ENCODE measurements at places on chromosomes 2 and 18. TPM values are rescaled to one million over a fixed set of nuclear protein-coding genes. Genes with fewer than 3 reads are reported as not detected.

POTEE gene
- total RNA-seq: 6.5 TPM

TTL gene
- total RNA-seq: 53.2 TPM

UGT1A8 gene
- not detected for total RNA-seq

CNOT11 gene
- 38.0 TPM for total RNA-seq

CASP10 gene
- total RNA-seq: 1.4 TPM

PRKAG3 gene
- total RNA-seq: not detected

CYTIP gene
- 0.54 TPM for total RNA-seq

CLEC4F gene
- total RNA-seq: not detected

DNA sequence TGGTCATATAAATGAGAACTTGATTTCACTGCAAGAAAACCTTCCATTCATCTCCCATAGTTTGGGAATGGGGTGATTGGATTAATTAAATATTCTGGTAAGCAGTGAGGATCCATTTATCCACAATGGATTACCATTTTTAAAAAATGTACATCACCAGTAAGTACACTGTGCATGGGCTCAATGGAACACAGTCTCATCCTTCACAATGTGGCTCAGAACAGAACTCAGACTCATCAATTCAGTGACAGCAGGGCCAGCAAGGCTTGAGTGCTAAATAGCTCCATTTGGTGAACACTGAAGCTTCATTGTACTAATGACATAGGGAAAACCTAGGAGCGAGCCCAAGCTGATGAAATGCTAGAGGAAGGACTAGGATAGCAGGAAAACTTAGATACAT is 223.8 kb downstream of the CMPK2 start:
- no peak for DNase-seq

DNA sequence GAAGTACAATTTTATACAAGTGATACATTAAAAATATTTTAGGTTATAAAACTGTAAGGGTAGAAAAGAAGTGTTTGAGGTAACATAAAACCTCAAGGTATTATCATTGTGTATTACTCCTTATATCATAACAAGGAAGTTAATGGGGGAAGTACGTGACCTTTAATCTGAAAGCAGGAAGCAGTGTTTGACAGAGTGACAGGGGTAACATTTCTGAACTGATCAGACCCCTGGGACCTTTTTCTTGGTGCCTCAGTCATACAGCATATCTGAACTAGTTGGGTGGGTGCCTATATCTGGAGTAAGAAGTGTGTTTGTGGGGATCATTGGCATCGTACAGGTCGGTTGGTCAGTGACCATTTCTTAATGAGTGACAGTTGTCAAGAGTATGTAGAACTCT is 43.0 kb downstream of the MALT1 start:
- no peak for DNase-seq

GRCh38 chr18:63109802-63110201 is 209.8 kb downstream of the BCL2 start:
- no peak for DNase-seq

DNA sequence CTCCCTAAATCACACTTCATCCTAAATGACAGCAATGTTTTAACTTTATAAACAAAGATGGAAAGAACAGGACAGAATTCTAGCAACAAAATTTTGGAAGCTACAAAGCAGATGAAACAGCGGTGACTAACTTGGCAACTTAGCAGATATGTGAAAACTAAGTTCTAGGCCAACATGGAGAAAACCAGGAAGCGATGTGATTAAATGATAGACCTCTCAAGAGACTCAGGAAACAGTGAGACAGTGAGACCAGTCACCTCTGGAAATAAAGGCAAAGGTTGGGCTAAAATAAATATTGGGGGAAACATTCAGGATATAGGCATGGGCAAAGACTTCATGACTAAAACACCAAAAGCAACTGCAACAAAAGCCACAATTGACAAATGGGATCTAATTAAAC is 24.4 kb upstream of the ZBTB7C start:
- DNase-seq: no peak

GRCh38 chr18:23585007-23585871 is 1.1 kb downstream of the NPC1 start:
- peak; percentile 28 for DNase-seq

DNA sequence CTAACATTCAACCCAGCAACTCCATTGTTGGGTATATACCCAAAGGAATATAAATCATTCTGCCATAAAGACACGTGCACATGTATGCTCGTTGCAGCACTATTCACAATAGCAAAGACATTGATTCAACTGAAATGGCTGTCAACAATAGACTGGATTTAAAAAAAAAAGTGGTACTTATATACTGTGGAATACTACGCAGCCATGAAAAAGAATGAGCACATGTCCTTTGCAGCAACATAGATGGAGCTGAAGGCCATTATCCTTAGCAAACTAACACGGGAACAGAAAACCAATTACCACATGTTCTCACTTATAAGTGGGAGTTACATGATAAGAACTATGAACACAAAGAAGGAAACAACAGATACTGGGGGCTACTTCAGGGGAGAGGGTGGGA is 74.0 kb upstream of the FMNL2 start:
- DNase-seq: no peak

DNA sequence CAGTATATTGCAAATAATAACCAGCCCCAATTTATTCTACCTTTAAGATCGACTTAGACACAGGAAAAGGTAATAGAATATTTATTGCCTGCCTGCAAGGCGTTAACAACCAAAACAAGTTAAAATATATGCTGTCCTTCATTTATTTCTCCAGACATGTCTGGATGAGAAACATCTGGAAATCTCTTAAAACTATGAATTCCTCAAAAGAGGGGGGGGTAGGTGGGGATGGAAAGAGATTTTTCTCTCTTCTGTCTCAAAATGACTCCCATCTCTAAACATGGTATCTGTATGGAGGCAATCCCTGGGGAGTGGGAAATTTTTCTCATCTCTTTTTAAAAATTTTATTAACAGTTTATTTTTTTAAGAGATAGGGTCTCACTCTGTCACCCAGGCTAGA is 113.0 kb downstream of the CDH2 start:
- DNase-seq: no peak

GRCh38 chr2:27211241-27211942 is 449 bp upstream of the ATRAID start:
- no peak for DNase-seq

DNA sequence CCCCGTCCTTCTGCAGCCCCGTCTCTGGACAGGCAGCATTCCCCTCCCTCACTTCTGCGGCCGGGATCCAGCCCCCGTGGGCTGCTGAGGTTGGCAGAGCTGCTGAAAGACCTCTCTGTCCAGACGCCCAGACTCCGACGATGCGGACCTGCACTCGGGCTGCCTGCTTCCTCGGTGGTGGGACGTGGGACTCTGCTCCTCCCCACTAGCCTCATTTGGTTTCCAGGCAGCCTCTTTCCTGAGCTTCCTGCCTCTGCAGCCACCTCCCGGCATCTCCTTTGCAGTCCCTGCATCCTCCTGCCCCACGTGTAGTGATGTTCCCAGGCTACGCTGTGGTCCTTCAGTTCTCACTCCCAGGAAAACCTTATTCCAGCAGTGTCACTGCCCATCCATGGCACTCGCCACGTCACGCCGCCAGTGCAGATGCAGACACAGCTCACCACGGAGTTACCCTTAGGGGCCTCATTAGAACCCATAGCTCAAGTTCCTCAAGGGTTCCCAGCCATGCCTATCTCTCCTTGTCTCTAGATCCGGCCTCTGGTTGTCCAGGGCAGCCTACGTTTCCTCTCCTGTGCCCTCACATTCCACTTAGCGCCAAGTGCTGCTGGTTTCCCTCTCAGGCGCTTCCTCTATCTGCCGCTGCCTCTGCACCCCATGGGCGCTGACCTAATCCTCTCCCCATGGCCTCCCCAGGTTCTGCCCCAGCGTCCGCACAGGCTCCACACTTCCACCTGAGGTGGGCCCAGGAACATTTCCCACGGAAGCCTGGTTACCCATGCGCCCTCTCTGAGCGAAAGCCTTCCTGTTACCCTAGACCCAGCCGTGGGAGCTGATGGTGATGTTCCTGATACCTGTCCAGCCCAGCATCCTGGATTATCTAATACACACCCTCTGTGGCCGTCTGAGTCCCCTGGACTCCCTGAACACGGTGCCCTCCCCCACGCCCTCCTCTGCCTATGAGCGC is 318.3 kb upstream of the MYT1L start:
- DNase-seq: no peak

DNA sequence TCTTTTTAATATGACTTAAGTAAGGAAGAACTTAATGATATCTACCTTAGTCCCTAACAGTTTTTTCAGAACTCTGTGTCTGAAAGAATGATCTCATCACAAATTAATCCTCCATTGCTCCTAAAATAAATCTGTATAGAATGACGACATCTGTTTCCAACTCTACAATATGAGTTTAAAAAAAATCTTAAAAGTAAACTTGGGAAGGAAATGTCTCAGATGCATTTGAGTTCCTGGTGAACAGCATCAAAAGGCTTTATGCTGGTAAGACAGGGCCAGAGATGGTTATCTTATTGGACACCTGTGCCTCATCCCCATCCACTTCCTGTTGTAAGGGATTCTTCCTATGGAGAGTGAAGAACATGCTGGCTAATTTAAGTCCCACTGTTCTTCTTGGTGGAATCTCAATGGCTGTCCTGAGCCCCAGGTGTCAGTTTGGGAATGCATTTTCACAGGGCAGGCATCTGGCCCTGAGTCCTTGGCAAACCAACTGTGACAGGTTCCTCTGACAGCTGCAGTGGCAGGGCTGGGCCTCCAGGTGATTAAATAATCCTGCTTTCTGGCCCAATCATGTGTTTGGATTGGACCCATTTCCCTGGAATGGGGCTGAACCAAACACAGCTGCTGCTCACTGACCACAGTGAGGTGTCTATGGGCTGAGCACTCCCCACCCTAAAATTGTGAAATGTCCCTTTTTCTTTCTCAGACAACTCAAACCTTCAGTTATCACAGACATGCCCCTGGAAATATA is 12.9 kb upstream of the NCKAP5 start:
- no peak for DNase-seq

GRCh38 chr2:61109291-61109690 is 43.6 kb downstream of the SANBR start:
- no peak for DNase-seq

- peak; percentile 41 for DNase-seq
Observed at GRCh38 chr2:6864923-6865345, 773 bp downstream of the CMPK2 start.

GRCh38 chr2:41782306-41783158 is 265.3 kb upstream of the PKDCC start:
- DNase-seq: peak; percentile 42

- DNase-seq: no peak
Observed at GRCh38 chr18:76688724-76689472, 133.5 kb upstream of the ZNF236 start.

DNA sequence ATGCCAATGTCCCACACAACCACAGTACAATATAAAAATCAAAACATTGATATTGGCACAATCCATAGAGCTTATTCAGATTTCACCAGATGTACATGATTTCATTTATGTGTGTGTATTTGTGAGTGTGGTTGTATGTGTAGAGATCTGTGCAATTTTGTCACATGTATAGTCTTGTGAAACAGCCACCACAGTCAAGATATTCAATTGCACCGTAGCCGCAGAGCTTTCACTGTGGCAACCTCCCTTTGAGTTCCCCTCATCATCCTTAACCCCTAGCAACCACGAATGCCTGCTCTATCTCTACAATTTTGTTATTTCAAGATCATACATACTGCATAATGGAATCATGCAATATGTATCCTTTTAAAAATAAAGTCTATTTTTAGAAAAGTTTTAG is 391.3 kb downstream of the SETBP1 start:
- no peak for DNase-seq

DNA sequence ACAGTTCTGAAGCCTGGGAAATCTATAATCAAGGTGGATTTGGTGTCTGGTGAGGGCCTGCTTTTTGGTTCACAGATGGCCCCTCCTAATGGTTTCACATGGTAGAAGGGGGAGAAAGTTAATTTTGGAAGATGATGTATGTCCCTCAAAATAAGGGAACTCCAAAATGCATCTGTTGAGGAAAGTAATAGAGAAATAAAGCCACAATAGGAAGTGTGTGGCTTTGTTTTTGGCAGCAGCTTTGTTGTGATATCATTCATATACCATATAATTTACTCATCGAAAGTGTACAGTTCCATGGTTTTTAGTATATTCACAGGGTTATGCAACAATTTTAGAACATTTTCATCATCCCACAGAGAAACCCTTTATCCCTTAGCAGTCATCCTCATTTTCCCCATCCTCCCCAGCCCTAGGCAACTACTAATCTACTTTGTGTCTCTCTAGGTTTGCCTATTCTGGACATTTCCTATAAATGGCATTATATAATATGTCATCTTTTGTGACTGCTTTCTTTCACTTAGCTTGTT is 274.0 kb upstream of the FAM98A start:
- no peak for DNase-seq
